Gastroesophageal sphincter (tissue), 4 donors: ENCODE measurements at places on chromosomes 11 and 22.

DNA sequence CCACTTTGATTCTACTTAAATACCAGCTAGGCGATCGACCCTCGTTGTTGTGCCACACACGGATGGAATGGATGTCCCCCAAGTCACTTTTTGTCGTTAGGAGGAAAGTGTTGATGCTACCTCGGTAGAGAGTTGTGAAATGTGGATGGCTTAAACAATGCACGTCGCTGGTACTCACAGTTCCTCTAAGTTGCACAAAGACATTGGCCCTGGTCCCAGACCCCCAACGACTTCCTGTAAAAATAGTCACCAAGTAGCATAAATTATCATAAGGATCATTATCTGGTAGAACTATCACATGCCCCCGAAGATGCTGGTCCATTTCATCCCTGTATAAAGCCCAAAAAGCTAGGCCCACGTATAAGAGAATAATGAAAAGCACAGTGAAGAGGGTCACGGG lies 3.8 kb downstream of the PKDREJ start:
- ATAC-seq, result no peak

- no peak for ATAC-seq
Observed at GRCh38 chr22:21984793-21985192, 2.2 kb upstream of the TOP3B start.

DNA sequence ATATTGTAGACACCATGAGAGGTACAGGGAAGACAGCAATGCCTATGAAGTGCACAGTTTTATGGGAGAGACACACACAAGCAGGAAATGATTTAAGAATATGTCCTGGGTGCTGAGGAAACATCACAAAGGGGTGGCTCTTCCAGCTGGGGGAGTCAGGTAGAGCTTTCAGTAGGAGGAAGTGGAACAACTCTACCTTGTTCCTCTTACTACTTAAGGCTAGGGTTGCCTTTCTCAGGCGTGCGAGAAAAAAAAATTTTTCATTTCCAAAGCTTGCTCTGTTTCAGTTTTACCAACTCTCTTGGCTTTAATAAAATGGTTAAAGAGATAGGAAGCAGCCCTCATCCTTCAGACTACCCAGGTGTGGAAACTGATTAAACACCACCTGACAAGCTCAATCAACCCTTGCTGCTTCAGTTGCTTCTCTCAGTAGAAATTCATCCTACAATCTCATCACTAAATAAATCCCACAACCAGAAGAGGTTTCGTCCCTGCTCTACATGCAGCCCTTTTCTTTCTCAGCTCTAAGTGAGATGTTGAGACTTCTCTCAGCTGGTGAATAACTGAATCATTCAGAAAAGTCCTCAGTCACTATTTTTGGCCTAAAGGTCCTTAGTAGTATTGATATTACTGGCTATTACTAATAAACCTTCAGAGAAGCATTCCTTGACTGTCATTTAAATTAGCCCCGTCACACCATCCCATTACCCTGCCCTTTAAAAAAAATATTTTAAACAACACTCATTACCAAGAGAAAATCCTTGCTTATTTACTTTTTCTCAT lies 5.9 kb downstream of the ABTB2 start:
- ATAC-seq, result no peak

- ATAC-seq, result no peak
Observed at GRCh38 chr11:78427615-78428265, 10.1 kb upstream of the GAB2 start.

DNA sequence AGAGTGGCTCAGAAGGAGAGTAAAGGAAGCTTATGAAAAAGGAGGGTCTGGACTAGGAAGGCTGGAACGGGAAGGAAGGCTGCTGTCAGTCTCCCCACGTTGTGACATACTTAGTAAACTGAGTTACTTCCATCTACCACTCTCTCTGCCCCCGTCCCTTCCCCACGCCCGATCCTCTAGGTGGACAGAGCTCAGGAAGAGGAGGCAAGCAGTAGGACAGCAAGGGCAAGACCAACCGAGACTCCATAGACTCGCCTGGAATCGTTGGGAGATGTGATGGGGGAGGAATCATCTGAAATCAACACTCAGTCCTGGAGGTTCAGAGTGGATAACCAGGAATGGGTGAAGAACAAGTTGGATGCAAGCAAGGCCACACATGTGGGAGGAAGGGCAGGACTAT lies 240.7 kb downstream of the BUD13 start:
- no peak for ATAC-seq
